ENCODE measurements at places on chromosomes 3 and 15. TPM values are rescaled to one million over a fixed set of nuclear protein-coding genes. Genes with fewer than 3 reads are reported as not detected.

GRCh38 chr3:15325228-15325627, 7.2 kb downstream of the SH3BP5 start:
- DNase-seq = no peak

SLC24A5 gene
- not detected for total RNA-seq

- DNase-seq = no peak
Measured at GRCh38 chr3:69881051-69881450, 118.5 kb upstream of the SAMMSON start.

ARHGEF26 gene
- not detected for total RNA-seq

C3orf22 gene
- not detected for total RNA-seq

DNA sequence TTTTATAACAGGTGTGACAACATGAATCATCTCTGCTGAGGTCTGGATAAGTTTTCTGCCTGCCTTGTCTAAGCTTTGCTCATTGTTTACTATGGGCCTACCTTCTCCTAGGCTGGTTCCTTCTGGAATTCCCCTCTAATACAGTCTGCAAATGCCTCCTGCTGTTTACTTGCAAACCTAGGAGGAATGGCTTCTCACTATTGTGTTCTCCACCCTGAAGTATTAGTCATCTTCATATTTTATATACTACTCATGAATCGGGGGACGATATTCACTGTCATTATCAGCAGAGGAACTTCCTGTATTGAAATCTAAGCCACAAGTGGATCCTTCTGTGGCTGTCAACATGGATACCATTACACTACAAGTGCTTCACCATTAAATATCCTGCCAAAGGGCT, 154.8 kb downstream of the PLCL2 start:
- no peak for DNase-seq
